T follicular helper cell (primary cell): ENCODE measurements at places on chromosomes 2 and 18.

- no peak for DNase-seq
Measured at GRCh38 chr2:37005118-37005868, 39.0 kb upstream of the STRN start.

DNA sequence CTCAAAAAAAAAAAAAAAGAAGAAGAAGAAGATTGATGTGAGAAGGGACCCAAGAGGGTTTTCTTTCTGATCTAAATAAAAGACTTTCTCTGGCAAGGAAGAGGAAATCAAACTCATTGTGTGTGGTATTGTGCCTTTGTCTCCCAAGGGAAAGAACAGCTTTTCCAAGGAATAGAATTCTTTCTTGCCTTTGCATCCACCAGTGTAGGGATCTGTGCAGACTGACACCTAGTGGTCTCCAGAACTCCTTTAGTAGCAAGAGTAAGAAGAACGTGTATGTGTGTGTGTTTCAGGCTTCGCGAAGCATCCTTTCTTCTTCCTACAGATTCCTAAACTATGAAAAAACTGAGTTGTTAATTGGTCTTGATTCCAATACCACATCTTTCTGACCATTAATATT lies 33.5 kb upstream of the CRIM1 start:
- no peak for DNase-seq

GRCh38 chr18:39841482-39842365 lies 2113.3 kb upstream of the PIK3C3 start:
- no peak for DNase-seq

- no peak for DNase-seq
Measured at GRCh38 chr2:131005216-131005935, 87.9 kb downstream of the FAM168B start.

DNA sequence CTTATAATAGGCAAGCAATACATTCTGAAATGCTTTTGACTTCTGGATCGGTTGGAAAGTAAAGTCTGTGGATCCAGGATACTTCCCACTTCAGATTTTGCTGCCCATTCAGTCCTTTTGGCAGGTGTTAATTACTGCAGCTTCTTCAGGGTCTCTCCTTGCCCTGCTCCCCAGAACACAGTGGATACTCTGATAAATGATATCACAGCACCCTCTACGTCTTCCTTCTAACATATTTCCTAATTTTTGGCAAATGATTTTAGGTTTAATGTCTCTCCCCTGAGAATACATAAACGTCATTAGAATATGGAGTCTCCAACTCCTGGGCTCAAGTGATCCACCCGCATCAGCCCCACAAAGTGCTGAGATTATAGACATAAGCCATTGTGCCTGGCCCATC lies 249.8 kb downstream of the NYAP2 start:
- DNase-seq, result no peak

DNA sequence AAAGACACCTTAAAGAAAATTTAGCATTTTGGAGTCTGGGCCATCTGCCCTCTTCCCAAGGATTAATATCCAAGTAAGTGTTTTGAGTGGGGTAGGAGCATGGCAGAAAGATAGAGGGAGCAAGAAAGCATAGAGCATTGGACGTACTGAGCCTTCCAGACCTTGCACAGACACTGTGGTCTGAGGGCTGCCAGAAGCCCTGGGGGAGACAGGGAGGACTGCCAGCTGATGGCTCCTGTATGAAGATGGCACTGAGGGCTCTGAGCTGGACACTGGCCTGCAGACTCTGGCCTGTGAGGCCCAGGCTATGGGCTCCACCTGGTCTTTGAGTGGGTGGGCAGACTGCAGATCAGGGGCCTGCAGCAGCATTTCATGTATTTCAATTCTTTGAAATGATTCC lies 2.9 kb upstream of the PKDCC start:
- no peak for DNase-seq

GRCh38 chr2:163417596-163418337 lies 318.0 kb downstream of the FIGN start:
- no peak for DNase-seq

DNA sequence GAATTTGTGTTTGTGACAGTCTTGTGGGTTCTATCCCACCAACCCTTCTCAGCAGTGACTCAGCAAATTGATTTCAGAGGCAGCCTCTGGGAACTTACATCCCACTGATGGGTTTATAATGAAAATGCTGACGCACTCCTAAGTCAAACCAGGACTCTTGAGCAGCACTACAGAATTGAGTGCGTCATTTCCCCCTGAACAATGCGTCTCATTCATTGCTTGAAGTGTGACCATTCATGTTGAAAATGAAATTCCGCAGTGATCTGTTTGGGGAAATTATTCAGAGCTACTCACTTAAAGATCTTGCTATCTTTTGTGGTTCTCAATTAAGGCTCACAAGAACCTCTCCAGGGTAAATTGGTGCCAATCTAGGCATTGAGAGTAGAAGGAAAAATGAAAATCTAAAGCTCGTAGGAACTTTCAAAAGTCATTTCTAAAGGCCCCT lies 417.7 kb upstream of the SLC14A2 start:
- DNase-seq, result no peak

DNA sequence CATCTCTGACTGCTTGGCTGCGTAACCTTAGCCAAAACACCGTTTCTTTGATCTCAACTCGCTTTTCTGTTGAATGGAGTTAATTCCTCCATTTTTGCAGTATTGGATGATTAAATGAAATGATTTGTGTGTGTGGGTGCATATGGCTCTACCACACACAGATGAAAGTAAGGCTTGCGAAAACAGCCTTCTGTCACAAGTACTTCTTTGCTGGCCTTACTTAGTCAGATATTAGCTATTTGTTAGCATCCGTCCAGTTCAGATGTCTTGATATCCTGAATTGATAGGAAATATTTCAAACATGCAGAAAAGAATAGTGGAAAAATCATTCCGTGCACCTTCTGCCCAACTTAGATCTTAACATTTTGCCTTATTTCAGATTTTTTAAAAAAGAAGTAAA lies 21.8 kb downstream of the NCOA1 start:
- DNase-seq, result no peak

DNA sequence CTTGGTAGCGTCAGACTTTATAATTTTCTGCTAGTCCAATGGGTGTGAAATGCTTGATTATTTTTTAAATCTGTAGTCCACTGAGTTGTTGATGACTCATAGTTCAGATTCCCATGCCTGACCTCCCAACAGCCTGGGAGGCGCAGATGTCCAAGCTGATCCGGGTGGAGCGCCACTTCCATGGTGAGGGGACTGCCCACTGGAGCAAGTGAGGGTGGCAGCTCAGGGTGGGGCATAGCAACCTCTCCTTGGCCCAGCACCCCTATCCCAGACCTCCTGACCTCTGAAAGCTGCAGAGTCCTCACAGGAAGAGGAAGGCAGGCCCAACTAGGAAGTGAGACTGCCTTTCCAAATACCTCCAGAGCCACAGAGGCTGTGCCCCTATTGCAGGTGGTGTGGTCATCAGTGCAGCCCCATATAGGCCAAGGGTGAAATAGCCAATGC lies 4.4 kb downstream of the MAL start:
- DNase-seq, result no peak

- DNase-seq, result no peak
Measured at GRCh38 chr2:216029416-216030129, 16.2 kb upstream of the MREG start.

DNA sequence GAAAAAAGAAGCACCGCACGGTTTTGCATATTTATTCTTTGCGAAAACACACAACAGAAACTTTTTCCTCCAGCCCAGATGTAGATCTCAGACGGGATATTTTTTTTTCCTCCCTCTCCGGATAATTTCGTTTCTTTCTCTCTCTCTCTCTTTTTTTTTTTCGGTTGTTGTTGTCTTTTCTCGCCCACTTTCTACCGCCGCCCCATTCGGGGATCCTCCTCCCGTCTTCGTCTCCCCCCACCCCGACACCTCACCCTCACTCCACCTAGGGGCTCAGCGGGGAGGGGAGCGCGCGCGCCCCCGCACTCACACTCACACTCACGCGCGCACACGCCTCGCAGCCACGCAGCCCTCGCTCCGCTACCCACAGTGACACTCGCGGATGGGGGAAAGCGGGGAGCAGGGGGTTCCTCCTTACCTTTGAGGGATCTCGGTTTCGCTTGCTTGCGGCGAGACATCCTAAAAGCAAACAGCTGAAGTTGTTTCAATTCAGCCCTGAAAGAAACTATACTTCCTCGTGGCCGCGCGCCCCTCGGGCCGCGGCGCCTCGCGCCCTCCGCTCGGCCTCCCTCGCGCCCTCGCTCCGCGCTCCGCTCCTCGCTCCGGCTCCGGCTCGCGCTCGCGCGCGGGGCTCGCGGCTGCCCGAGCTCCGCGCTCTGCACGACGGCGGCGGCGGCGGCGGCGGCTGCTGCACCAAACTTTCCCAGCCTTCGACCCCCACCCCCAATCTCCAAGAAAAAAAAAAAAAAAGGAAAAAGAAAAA lies 1.3 kb downstream of the ZNF521 start:
- DNase-seq, result no peak

DNA sequence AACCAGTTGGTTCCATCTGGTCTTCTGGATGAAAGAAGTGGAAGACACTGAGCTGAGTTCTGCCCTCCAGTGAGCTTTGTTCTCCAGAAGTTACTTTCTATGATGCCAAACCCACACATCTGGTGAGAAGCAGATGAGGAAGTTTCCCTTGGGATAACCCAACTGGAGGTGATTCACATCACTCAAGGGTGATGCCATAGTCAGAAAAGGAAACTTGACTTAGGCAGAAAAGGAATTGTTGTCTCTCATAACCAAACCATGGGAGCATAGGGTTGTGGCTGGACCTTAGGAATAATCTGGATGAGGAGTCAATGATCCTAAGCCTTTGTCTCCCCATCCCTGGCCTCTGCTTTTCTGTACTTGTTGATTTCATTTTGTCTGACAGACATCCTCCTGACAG lies 43.7 kb downstream of the CDC42EP3 start:
- no peak for DNase-seq

DNA sequence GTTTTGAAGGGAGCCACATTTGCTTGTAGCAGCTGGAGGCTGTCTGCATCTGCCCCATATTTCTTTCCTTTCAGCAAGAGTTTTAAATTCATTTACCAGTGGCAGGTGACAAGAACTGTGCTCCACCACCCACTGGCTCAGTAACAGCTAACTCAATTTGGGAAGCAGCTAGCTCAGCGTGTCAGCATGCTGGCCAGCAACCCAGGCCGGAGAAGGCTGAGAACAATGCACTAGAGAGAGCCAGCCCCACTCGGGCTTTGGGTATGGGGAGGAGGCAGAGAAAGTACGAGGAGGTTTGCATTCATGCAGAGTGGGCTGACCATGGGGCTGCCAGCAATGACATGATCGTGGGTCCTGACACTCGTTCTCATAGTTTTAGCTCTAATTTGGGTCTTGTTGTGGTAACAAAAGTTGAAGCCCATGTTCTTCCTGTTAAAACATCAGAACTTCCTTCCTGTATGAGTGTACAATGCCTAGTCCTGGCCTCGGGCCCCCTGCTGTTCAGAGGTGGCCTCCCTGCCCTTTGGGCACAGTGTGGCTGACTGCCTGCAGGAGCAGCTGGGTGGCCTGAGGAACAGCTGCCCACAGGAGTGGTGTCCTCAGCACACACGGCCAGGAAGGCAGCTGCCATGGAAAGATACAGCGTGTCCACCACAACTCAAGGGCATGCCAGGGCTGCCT lies 23.0 kb downstream of the CDC42EP3 start:
- no peak for DNase-seq

DNA sequence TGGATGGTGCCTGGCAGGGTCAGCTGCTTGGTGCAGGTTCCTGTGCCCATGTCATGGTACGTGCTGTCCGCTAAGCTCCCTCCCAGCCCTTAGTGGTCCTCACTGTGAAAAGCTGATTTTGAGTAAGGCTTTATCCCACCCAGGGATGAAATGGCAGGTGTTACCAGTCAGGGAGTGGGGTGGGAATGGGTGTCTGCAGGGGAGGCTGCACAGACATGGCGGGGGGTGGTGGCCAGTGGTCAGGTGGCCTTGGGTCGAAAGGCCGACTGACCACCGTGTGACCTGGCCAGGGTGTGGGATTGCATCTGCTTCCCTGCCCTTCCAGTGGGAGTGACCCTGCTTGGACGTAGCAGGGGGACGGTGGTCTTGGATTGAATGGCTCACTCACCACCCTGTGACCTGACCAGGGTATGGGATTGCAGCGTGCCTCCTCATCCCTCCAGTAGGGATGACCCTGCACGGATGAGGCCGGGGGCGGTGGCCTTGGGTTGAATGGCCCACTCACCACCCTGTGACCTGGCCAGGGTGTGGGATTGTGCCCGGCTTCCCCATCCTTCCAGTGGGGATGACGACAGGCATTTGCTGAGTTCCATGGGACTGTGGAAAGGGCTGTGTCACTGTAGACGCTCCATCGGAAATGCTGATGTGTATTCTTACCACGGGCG lies 29.8 kb downstream of the AGAP1 start:
- no peak for DNase-seq

DNA sequence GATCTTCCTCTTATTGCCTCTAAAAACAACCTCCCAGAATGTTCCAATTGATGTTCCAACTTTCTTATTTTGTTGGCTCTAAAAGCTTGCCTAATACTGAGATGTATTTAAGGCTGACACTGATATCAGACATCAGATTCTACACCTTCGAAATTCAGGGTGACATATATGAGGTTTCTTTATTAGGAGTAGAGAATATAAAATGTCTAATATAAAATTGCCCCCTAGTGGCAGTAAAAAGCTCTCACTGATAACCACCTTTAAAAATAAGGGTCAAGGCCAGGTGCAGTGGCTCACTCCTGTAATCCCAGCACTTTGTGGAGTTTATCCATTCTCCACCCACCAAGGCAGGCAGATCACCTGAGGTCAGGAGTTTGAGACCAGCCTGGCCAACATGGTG lies 789.7 kb upstream of the SLC39A10 start:
- no peak for DNase-seq

- DNase-seq, result no peak
Measured at GRCh38 chr2:16138811-16139662, 198.7 kb downstream of the MYCN start.

DNA sequence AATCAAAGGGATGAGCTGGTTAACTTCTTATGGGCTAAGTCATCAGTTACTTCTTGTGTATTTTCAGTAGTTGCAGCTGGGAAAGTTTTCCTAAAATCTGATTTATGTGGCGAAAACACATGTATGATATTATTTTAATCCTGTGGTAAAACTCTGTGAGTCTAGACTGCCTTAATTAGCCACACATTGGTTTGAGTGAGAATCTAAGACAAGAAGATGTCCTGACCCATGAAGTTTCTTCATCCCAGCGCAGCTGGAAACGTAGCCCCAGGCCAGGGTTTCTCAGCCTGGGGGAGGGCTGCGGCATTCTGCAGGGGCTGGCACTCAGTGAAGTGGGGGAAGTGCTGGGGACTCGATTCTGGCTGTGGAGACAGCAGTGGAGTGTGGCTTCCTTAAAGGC lies 44.7 kb upstream of the INHBB start:
- DNase-seq, result no peak
